Spleen (tissue), 13 donors: ENCODE measurements at places on chromosomes 1 and 21. TPM values are rescaled to one million over a fixed set of nuclear protein-coding genes. Genes with fewer than 3 reads are reported as not detected.

DNA sequence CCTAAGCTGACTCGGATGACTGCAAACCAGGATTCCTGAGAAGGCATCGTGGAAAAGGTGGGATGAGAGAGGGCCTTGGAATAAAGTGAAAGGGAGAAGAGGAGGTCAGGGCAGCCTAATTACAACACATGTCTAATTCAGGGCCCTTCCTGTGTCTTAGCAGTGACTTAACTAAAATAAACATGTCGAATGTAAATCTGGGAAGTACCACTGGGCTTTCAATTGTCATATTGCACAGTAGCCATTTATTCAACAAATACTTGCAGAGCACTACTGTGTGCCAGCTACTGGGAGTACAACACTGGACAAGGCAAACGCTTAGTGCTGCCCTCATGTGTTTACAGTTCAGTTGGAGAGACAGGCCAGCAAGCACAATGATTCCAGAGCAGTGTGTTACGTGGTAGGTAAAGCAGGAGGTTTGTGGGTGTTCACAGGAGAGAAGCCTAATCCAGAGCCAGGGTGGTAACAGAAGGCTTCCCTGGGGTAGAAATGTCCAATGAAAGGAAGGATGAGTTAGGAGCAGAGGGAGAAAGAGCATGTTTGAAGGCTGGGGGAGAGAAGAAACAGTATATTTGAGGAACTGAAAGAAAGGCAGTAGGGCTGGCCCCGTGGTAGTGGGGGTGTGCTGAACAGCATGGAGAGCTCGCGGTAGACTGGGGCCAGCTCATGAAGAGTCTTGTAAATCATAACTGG, 38.0 kb upstream of the RASAL2 start:
- DNase-seq = no peak

GRCh38 chr21:26909972-26910371, 56.9 kb downstream of the ADAMTS5 start:
- no peak for DNase-seq

GRCh38 chr1:174445817-174446216, 1.9 kb upstream of the GPR52 start:
- no peak for DNase-seq

- no peak for DNase-seq
These were observed 20.2 kb downstream of the SDC3 start for GRCh38 chr1:30888391-30888790.

GRCh38 chr1:218667781-218668516, 322.8 kb downstream of the TGFB2 start:
- no peak for DNase-seq

GRCh38 chr21:14273736-14274538, 58.0 kb downstream of the RBM11 start:
- DNase-seq = peak; percentile 82

DNA sequence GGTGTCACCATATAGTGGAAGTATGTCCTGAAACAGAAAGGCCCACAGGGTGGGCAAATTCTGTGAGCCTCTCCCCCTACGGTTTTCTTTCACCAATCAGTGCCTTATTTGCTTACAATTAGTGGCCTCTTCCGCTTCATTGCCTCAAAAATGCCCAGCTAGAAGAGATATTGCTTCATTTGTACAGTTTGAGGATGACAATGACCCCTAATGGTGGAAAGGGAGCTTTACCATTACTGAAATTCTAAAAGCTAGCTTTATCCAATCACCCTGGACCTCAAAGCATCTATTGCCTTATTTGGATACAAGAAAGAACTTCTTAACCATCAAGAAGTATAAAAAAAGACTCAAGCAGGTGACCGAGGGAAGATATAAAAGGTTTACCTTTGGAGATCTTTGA, 49.6 kb downstream of the LRRC71 start:
- no peak for DNase-seq

The ETV3 gene
- total RNA-seq = 27.0 TPM
